ENCODE measurements at places on chromosomes 3 and 15.

DNA sequence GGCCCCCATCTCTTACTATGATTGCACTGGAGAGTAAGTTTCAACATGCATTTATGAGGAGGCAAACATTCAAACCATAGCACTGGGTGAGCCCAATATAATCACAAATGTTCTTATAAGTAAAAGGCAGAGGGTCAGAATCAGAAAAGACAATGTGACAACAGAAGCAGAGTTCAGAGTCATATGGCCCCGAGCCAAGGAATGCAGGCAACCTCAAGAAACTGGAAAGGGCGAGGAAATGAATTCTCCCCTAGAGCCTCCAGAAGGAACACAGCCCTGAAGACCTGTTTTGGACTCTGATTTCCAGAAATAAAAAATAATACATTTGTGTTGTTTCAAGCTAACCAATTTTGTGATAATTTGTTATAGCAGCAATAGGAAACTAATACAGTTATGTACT is 81.3 kb upstream of the ABI3BP start:
- DNase-seq, result no peak

GRCh38 chr15:66613743-66614142 is 47.9 kb upstream of the LCTL start:
- no peak for DNase-seq

DNA sequence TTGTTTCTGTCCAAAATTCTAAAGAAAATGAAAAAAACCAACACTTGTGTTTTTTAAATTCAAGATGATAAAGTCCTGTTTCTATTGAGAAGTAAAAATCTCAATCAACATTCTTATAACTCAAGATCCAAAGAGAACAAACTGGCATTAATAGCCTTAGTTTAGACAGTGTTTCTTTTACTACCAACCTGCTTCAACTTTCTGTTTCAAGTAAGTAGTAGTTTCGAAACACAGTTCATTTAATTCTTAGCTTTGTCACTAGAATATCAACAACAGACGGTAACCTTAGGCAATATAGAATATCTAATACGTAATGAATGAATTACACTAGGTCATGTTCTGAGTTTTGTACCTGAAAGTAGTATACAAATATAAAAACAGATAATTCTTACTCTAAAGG is 23.7 kb downstream of the CIP2A start:
- no peak for DNase-seq

DNA sequence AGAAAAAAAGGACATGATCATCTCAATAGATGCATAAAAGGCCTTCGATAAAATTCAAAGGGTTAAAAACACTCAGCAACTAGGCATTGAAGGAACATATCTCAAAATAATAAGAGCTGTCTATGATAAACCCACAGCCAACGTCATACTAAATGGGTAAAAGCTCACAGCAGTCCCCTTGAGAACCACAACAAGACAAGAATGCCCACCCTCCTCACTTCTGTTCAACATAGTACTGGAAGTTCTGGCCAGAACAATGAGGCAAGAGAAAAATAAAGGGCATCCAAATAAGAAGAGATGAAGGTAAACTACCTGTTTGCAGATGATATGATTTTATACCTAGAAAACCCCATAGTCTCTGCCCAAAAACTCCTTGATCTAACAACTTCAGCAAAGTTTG is 619.7 kb upstream of the LMCD1 start:
- no peak for DNase-seq

GRCh38 chr3:21269882-21270281 is 481.1 kb downstream of the ZNF385D start:
- DNase-seq, result no peak

- no peak for DNase-seq
These were observed 2.3 kb downstream of the SETD5 start for GRCh38 chr3:9399746-9400145.

GRCh38 chr3:51646091-51646490 is 25.0 kb upstream of the TEX264 start:
- DNase-seq, result no peak

- DNase-seq, result no peak
These were observed 23.2 kb downstream of the NRG4 start for GRCh38 chr15:75989045-75989444.

- DNase-seq, result no peak
These were observed 26.6 kb upstream of the PAQR5 start for GRCh38 chr15:69272139-69272538.

GRCh38 chr15:98904544-98904943 is 103.0 kb downstream of the PGPEP1L start:
- no peak for DNase-seq

DNA sequence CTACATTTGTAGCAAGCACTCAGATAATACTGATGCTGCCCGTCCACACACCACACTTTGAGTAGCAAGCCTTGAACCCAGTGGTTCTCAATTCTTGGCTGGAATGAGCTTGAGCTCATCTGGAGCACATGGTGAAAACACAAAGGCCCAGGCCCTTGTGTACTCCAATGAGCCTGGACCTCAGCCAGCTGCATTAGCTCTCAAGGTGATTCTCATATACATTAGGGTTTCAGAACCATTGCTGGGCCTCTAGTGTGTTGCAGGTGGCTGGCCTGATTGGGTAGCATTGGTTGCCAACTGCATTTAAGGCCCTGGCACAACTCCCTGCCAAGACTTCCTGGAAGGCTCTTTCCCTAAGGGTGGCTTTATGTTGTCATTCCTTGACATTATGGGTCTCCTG is 23.4 kb upstream of the ZFAND6 start:
- no peak for DNase-seq

GRCh38 chr15:29046281-29046810 is 160.6 kb downstream of the APBA2 start:
- no peak for DNase-seq

GRCh38 chr3:4736284-4736861 is 242.9 kb upstream of the BHLHE40 start:
- DNase-seq, result no peak

DNA sequence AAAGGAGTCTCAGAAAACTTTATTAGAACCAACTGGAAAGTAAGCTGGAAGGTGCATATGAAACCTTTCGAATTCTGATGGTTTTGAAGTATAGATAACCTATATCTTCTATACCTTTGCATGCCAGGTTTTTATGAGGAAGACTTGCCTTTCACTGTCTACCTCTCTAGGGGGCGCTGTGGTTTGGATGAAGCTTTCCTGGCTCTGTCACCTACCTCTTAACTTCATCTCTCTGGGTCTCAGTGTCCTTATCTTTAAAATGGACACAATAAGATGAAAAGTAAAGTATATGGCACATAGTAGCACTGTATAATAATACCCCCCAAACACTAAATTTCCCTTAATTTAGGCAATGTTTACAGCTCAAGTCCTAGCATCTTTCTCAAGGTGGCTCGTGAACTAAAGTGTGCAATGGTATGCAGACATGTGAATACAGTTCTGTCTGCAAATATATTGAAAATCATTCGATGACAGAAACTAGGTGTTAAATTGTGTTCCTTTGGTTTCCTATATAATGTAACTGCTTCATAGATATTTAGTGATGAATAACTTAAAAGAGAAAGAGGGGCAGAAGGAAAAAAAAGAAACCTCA is 314.3 kb downstream of the CHST2 start:
- DNase-seq, result no peak

DNA sequence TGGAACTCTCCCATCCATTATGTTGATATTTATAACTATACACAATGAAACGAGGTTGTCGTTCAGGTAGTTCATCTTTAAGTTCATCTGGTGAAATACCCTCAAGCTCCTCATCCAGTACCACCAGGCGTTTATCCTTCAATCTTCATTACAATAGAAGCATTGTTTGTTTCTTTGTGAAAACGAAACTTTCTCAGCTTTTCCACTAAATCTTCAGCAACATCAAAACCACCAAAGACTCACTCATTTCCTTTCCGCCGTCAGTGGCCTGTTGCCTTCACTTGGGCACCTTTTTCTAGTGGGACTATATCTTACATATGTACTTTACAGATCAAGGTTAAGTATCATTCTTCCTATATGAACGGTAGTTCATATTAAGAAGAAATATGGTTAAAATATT is 44.1 kb upstream of the TFG start:
- DNase-seq, result no peak

DNA sequence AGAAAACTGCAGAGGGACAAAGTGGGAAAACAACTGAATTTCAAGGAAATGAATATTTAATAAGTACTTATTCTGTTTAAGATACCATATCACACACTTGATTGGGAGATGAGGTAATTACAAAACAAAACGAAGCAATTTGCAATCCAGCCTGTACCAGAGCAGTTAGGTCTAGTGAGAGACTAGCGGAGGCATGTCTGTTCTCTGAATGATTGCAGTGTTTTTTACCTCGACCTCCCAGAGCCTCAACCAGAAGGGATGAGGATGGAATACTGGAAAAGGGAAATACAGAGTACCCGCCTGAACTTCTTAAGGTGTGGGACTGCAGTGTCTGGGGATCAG is 59.5 kb downstream of the PIK3CB start:
- DNase-seq, result no peak

- peak; percentile 11 for DNase-seq
These were observed 897 bp upstream of the TLE3 start for GRCh38 chr15:70098461-70099166.

DNA sequence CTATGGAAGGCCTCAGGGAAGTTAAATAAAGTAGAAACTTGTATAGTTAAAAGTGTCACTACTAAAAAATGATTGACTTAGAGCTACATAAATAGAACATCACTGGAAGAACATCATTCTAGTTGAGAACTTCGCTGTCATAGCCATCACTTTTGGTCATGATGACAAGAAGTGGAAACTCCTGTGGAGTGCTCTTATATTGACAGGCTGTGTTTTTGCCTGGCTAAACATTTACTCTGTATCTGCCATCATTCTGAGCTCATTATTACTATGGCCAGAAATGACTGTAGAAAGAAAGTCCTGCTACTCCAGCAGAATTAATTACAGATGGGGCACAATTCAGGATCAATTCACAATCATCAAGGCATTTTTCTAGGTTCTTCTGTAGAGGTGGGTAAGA is 165.1 kb upstream of the GOLIM4 start:
- no peak for DNase-seq

DNA sequence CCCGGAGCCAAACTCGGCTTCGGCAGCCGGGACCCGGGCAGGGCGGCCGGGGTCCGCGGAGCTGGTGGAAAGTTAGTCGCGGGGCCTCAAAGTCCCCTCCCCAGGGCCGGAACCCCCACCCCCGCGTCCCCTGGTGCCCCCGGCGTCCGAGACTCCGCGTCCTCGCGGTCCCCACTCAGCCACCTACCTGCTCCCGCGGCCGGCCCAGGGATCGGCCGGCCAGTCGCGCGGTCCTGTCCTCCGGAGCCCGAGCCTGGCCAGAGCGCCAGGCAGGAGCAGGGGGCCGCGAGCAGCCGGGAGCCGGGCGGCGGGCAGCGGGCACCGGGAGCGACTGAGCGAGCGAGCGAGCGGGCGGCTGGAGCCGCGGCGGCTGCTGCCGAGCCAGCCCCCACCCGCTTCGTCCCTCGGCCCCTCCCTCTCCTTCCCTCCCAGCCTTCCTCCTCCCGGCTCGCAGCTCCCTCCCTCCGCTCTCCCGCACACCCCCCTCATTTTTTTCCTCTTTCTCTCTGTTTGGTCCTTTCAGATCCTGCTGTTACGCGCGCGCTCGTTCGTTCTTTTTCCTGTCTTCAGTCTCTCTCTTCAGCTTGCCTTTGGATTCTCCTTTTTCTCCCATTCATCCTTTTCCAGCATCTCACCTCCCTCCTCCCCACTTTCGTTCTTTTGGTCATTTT is at the start of gene MEGF11:
MEGF11 (minus strand) TSS at position 333 of the 671 bp plus-strand sequence. CDS start 125,347 bp downstream, outside the sequence.
- no peak for DNase-seq

DNA sequence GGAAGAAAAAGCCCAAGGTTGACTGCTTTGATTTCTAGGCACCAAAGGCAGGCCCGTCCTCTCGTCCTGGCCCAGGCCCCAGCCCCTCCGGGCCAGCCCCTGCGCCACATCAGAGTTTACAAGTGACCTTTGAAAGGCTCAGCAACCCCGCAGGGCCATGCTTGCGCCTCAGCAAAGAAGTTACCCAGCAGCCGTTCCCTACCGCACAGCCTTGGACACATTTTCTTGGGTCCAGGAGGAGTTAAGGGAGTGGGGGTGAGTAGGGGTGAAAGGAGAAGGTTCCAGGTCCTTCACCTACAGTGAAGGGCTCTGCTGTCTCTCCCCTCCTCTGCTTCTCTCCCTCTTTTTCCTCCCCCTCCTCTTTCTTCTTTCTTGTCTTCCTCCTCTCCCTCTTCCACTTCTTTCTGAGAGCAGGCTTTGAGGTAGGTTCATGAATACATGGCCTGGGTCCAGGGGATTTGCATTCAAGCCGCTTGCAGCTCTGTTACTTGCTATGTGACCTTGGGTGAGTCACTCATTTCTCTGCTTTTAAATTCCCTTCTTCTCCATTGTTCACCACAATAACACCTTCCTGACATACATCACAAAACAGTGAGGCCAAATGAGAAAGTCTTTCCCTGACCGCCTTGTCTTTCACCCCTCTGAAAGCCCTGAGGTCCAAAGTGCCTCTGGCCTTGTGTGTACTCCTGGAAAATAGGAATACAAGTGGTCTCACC is 223.3 kb upstream of the TPRG1 start:
- no peak for DNase-seq

- DNase-seq, result no peak
These were observed 6.0 kb downstream of the NCKIPSD start for GRCh38 chr3:48679411-48680391.

GRCh38 chr3:77467702-77468625 is 428.1 kb downstream of the ROBO2 start:
- no peak for DNase-seq

GRCh38 chr3:116118475-116119169 is 326.7 kb downstream of the LSAMP start:
- no peak for DNase-seq

DNA sequence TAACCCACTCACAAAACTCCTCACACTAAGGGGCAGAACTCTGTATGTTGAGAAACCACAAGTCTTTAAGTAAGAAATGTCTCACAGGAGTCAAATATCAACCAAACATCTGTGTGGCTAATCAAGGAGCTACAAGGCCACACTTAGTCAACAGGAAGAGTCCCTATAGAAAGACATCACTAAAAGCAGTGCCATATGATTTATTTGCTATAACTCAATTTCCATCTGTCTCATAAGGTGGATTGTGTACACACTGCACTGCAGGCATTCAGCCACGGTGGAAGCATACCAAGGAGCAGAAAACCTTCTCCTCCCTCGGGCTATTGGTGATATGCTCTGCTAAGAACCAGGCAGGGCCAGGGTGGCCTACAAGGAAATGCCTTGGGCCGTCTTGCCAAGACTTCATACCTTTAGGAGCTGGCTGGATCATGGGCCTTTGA is 197.6 kb upstream of the CFAP20DC start:
- DNase-seq, result no peak

GRCh38 chr3:28973609-28974008 is 307.3 kb upstream of the RBMS3 start:
- no peak for DNase-seq

DNA sequence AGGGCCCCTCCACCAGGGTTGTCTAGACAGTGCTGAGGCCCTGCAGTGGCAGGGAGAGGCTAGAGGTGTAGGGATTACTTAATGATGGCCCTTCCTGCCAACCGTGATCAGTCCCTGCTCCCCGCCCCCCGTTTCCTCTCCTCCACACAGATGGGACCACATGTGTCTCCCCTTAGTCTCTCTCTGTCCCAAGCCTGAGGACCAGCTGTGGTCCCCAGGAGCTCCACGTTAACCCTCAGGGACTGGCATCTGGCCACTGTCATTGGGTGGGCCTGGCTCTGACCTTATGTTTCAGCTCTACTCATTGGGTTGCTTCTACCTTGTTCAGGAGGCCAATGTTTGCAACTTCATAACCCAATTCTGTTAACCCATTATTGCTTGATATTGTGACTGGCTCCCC is 6.0 kb upstream of the ALPK3 start:
- no peak for DNase-seq

GRCh38 chr3:14701676-14702075 is 26.7 kb downstream of the C3orf20 start:
- DNase-seq, result no peak

Measured in activated gamma-delta T cell treated with Interleukin-2 at 50 U/mL for 16 hours (primary cell).